ENCODE measurements at places on chromosomes 7 and 10. TPM values are rescaled to one million over a fixed set of nuclear protein-coding genes. Genes with fewer than 3 reads are reported as not detected.

DNA sequence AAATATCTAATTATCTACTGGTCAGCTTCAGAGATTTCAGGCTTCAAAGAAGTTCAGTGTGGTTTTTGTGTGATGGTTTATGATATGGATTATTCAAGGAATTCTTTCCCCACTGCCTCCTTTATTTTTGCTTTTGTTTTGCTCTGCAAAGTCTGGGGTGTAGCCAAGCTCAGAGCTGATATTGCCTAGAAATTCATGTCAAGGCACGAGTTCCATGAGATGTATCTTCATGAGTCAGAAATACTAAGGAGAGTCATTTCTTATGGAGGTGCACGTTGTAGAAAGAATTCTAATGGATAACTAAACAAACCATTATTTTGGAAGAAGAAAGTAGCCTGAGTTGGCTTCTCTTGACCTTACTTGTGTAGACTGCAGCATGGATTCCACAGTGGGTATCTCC is 37.4 kb downstream of the VIM start:
- DNase-seq = no peak

- DNase-seq = no peak
Measured at GRCh38 chr10:127046975-127047877, 142.0 kb downstream of the DOCK1 start.

GBX1 gene
- not detected for total RNA-seq

TAC1 gene
- not detected for total RNA-seq

DNA sequence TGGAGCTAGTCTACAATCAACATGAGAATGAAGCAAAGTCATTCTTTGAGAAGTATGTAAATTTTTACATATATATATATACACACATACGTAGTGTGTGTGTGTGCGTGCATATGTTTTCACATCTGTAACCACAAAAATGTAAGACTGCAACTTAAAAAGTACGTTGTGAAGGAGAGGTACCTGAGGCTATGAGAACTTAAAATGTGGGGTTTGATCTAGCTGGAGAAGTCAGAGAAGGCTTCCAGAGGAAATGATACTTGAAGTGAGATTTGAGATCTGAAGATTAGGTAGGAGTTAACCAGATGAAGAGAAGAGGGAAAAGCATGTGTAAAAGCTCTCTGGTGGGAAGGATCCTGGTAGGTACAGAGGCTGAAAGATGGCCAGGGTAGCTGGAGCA is 5.8 kb downstream of the TAF5 start:
- no peak for DNase-seq

DNA sequence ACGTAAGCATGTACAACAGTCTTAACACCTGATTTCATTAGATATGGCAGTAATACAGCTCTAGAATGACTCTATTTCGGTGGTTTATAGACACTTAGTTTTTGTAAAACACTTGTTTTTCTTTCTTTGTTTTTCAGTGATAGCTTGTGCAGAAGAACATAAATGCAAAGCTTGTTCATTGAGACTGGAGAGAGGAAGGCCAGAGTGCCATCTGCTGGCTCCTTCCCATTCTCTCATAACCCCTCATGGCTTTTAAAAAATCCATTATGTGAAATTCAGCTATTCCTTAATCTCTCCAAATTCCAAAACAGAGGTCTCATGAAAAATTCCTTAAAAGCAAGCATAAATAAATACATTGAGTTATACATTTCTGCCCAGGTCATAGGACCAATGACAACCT is 76.3 kb downstream of the CACNB2 start:
- DNase-seq = no peak
